Effector memory CD8-positive, alpha-beta T cell (primary cell): ENCODE measurements at places on chromosomes 7 and 10.

DNA sequence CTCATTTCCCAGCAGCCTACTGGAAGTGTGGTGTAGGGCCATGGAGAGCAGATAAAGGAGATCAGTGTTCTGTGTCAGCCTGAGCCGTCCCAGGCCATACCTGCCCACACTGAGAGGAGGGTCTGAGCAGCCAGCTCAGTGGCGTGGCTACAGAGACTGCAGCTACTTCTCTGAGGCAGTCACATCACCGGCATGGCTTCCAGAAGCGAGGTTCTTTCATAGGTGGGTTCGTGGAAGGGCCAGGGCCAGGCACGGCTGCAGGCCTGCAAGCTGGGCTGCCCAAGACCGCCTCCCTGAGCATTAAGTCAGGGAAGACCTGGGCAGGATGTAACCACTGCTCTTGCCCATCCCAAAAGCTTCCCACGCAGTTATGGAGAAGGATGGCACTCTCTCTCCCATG lies 34.9 kb downstream of the LDB3 start:
- H3K27ac ChIP-seq: no peak overlapping the region
- H3K36me3 ChIP-seq: no peaks in the 10 kb centered on the region
- no peaks in the 10 kb centered on the region for H3K4me1 ChIP-seq
- H3K4me3 ChIP-seq: no peak overlapping the region
- DNase-seq: no peak

DNA sequence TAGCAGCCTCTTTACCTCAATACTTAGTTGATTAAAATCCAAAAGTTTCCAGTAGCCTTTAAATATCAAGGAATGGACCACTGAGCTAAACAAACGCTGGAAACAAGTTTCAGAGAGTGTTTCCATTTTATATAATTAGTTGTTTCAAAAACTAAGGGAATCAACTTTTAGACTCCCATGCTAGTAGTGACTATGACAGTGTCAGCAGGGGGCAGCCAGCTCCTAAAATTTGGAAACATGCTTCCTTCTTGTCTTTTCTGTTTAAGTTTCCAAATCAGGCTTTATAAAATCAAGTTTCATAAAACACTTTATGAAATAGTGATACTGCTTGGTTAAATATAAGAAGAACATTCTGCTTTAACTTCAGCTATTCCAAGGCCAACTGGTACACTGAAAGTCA lies 138.2 kb upstream of the TMEM229A start:
- no peak overlapping the region for H3K27ac ChIP-seq
- no peaks in the 10 kb centered on the region for H3K36me3 ChIP-seq
- H3K4me1 ChIP-seq: no peaks in the 10 kb centered on the region
- no peak for DNase-seq
- no peak overlapping the region for H3K4me3 ChIP-seq

- no peak for DNase-seq
- H3K36me3 ChIP-seq: peaks cover 12% of the 10 kb centered on the region
- H3K27ac ChIP-seq: no peak overlapping the region
- no peaks in the 10 kb centered on the region for H3K27me3 ChIP-seq
These were observed 99.7 kb downstream of the CCSER2 start for GRCh38 chr10:84427903-84428650.

- peaks cover 4% of the 10 kb centered on the region for H3K36me3 ChIP-seq
- H3K4me3 ChIP-seq: no peak overlapping the region
- H3K27ac ChIP-seq: no peak overlapping the region
- no peak for DNase-seq
- H3K4me1 ChIP-seq: no peaks in the 10 kb centered on the region
These were observed 91.8 kb downstream of the ARHGAP12 start for GRCh38 chr10:31836569-31837406.

DNA sequence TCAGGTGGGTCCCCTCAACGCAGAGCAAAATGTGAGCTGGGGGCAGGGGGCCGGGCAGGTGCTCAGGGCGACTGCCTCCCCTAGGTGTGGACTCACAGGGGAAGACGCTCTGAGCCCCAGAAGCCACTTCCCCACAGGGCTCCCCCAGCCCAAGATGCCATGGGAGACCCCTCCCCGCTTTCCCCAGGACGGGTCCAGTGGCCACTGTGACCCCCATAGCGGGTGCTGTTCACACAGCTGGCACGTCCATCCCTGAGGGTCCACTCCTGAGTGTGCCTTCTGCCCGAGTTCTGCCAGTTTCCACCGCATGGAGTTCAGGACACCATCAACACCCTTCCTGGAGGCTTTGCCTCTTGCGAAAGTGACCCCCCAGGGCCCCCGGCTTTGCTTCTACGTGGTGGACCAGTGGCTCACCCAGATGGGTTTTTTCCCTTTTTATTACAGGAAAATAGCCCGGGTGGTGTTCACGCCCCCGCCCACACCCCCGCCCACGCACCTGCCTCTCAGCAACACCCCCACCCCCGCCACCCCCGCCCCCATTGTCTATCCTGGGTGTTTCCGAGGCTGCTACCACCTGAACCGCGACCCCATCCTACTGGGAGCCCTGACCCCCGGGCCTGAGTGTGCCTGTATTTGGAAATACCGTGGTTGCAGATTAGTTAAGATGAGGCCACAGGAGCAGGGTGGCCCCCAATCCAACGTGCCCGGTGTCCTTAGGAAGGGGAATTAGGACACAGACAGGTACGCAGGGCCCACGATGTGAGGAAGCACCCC lies 32.0 kb downstream of the ADAP1 start:
- H3K4me1 ChIP-seq: peaks cover 43% of the 10 kb centered on the region
- no peaks in the 10 kb centered on the region for H3K27me3 ChIP-seq
- peaks cover 25% of the 10 kb centered on the region for H3K36me3 ChIP-seq
- H3K4me3 ChIP-seq: peak overlapping the region; percentile 91
- DNase-seq: no peak

DNA sequence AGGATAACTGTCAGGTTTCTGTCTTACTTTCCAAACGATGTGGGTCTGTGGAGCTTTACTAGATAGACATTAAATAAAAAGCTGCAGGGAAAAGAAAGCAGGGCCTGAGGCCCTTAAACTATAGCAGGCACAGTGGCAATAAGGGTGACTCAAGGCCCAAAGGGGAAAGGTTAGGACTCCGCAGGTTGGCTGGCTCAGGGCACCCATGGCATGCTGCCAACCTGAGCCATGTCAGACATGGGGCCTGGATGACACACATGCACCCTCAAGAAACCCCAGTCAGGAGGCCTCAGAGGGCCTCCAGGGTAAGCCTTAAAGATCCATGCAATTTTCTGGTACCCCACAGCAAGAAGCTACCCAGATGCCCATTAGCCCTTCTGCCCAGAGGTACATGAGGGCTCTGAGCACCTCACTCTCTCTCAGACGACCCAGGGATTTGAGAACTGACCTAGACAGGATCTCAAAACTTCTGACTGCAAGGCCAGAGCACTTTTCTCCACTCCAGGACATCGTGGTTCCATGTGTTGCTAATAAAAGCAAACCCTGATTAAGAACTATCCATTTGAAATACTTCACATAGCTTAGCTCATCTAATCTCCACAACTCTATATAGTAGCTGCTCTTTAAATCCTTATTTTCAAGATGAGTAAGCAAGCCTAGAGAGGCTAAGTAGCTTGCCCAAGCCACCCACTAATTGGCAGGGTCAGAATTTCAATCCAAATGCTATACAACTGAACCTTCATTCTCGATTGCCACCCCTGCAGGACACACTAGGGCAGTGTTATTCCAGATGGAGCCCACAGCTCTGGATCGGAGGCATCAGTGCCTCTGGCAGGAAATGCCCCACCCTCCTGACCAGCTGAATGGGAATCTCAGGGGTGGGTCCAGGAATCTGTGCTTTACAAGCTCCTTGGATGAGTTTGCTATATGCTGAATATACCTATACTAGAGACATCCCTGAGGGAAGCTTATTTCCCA lies 132.5 kb upstream of the EFCAB10 start:
- peaks cover 8% of the 10 kb centered on the region for H3K36me3 ChIP-seq
- no peak overlapping the region for H3K4me3 ChIP-seq
- no peaks in the 10 kb centered on the region for H3K27me3 ChIP-seq
- H3K4me1 ChIP-seq: peaks cover 4% of the 10 kb centered on the region
- no peak for DNase-seq

DNA sequence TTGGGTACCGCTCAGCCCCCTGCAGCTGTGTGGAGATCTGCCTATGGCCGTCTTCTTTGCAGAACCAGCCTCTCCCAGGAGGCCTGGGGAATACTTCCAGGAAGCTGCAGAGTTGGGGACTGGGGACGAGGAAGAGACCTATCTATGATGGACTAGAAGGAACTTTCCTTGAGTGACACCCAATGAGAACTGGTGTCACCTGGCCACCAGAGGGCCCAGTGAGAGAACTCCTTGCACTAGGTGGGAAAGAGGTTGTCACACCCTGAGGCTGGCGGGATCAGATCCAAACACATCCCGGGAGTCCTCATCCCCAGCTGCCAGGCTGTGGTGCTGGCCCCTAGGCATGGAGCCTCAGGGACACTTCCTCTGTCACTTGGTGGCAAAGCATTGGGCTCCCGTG lies 4.9 kb upstream of the GRID2IP start:
- DNase-seq: no peak
- peaks cover 11% of the 10 kb centered on the region for H3K27me3 ChIP-seq
- no peak overlapping the region for H3K4me3 ChIP-seq
- H3K27ac ChIP-seq: no peak overlapping the region

DNA sequence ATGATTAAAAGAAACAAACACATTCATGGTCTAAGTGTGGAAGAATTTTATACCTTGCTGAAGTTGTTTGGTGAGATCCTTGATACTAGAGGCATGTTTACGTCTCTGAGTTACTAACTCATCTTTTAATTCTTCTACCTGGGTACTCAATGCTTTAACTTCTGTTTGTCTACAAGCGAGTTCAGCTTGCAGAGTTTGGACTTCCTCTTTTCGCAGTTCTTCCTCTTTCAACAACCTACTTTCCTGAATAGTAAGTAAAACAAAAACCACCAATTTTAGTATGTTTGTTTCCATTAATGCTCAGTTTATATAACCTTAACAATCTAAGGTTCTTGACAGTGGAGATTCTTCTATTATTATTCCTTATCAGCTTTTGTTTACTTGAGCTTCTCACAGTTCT lies 42.9 kb downstream of the CCDC186 start:
- H3K27me3 ChIP-seq: no peaks in the 10 kb centered on the region
- H3K27ac ChIP-seq: no peak overlapping the region
- DNase-seq: no peak
- no peak overlapping the region for H3K4me3 ChIP-seq
- peaks cover 87% of the 10 kb centered on the region for H3K36me3 ChIP-seq
- H3K4me1 ChIP-seq: no peaks in the 10 kb centered on the region

- H3K4me1 ChIP-seq: no peaks in the 10 kb centered on the region
- H3K27me3 ChIP-seq: no peaks in the 10 kb centered on the region
- no peak overlapping the region for H3K4me3 ChIP-seq
- H3K36me3 ChIP-seq: no peaks in the 10 kb centered on the region
These were observed 47.8 kb upstream of the CALD1 start for GRCh38 chr7:134731616-134732015.

DNA sequence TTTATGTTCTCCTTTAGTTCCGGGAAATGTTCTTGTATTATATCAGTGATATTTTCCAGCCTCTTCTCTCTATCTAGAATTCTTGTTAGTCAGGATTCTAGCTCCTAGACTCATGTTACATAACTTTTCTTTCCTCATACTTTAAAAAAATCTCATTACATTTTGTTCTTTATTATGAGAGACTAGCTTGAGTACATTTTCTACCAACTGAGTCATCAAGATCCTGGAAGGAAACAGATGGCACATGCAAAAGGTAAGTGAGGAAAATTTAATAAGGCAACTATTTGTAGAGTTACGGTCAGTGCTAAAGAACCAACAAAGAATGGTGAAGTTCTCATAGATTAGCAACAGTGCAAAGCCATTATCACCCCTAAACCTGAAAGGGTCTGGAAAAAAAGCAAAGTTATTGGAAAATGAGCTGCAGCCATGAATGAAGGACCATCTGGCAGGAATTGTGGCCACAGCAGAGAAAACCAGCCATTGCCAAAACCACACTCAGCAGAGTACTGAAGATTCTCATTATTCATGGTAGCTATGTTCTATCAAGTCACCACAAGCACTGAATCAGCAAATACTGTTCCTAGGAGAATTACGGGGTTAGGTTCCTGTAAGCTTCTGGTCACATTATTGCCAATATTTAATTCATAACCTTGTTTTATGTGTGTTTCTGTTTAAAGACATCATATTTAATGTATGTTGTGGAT lies 98.3 kb upstream of the C7orf33 start:
- no peaks in the 10 kb centered on the region for H3K36me3 ChIP-seq
- no peak overlapping the region for H3K4me3 ChIP-seq
- no peak for DNase-seq

DNA sequence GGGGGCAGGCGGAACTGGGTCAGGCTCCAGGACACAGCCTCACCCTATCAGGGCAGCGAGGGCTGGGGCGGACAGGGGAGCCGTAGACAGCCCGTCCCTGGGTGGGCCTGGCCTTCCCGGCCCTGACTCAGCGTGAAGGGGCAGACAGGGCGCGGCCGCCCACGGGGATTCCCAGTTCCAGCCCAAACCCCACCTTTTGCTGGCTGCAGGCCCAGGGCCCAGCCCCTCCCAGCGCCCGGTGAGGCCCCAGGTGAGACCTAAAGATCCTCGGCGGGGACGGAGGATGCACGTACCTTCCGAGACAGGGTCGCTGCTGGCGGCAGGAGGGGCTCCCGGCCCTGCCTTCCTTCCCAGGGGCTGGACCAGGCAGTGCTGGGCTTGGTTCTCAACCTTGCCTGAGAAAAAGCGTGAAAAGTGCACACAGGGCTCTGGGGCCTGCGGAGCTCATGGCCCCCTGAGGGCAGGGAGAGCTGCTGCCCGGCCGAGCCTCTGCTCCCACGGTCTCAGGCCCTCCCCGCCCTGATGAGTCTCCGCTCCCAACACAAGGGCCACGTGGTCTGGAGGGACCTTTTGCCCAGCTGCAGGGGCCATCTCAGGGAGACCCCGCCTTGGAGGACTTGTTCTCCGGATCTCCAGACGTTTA lies 43.9 kb upstream of the DNAJB6 start:
- peaks cover 3% of the 10 kb centered on the region for H3K36me3 ChIP-seq
- H3K4me1 ChIP-seq: peaks cover 8% of the 10 kb centered on the region
- H3K4me3 ChIP-seq: no peak overlapping the region

DNA sequence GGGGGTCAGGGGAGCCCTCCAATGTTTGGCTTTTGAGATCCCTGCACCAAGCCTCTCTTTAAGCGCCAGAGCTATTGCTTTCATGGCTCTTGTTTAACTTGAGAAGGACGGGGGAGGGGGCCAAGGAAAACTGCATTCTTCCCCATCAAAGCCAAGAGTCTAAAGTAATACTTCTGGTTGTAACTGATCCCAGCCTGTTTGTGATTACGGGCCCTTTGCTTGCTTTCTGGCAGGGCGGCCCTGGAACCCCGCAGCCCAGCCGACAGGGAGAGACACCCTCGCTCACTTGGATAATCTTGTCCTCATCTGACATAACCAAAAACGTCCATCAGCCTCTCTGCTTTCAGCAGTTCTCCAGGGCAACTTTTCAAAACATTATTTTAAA lies 154.7 kb downstream of the NEURL1 start:
- no peak for DNase-seq
- no peak overlapping the region for H3K27ac ChIP-seq
- peaks cover 5% of the 10 kb centered on the region for H3K36me3 ChIP-seq
- H3K27me3 ChIP-seq: no peaks in the 10 kb centered on the region

- H3K4me3 ChIP-seq: no peak overlapping the region
- no peak for DNase-seq
- peaks cover 1% of the 10 kb centered on the region for H3K4me1 ChIP-seq
- peaks cover 33% of the 10 kb centered on the region for H3K27me3 ChIP-seq
- H3K36me3 ChIP-seq: no peaks in the 10 kb centered on the region
These were observed 7.7 kb downstream of the FRG2B start for GRCh38 chr10:133618851-133619250.

GRCh38 chr7:52154382-52154781 lies 837.8 kb upstream of the COBL start:
- no peak for DNase-seq
- no peaks in the 10 kb centered on the region for H3K4me1 ChIP-seq
- no peak overlapping the region for H3K4me3 ChIP-seq
- no peaks in the 10 kb centered on the region for H3K27me3 ChIP-seq
- H3K36me3 ChIP-seq: no peaks in the 10 kb centered on the region

GRCh38 chr10:1126461-1126860 lies 70.3 kb downstream of the WDR37 start:
- no peak overlapping the region for H3K4me3 ChIP-seq
- no peaks in the 10 kb centered on the region for H3K27me3 ChIP-seq
- no peak for DNase-seq
- peaks cover 84% of the 10 kb centered on the region for H3K36me3 ChIP-seq
- H3K4me1 ChIP-seq: peaks cover 7% of the 10 kb centered on the region
